ENCODE measurements at places on chromosomes 5 and 9. TPM values are rescaled to one million over a fixed set of nuclear protein-coding genes. Genes with fewer than 3 reads are reported as not detected.

Gene PRELID2
- polyA plus RNA-seq = 3.1 TPM

Gene HBEGF
- 19.4 TPM for polyA plus RNA-seq

Gene EQTN
- not detected for polyA plus RNA-seq

Gene ACOT12
- not detected for polyA plus RNA-seq

Gene C7
- 4.0 TPM for polyA plus RNA-seq

Gene CAVIN4
- polyA plus RNA-seq = 255 TPM

Gene AK1
- polyA plus RNA-seq = 1,359 TPM

Gene DDX41
- 45.8 TPM for polyA plus RNA-seq

Gene AK8
- polyA plus RNA-seq = 0.48 TPM

Gene MVB12B
- polyA plus RNA-seq = 21.2 TPM

Gene TSSK1B
- polyA plus RNA-seq = not detected

Gene PCDHB1
- polyA plus RNA-seq = 0.14 TPM

Gene BTNL3
- not detected for polyA plus RNA-seq

Gene SRD5A1
- 13.7 TPM for polyA plus RNA-seq

Gene CSF1R
- polyA plus RNA-seq = 45.1 TPM

Gene WNT8A
- polyA plus RNA-seq = not detected

Gene FANCC
- 17.7 TPM for polyA plus RNA-seq

Gene PKD2L2
- 0.74 TPM for polyA plus RNA-seq

Gene PCDHB11
- polyA plus RNA-seq = 4.4 TPM

Gene HTR1A
- not detected for polyA plus RNA-seq
